Breast epithelium (tissue), 4 donors: ENCODE measurements at places on chromosomes 1 and 21. TPM values are rescaled to one million over a fixed set of nuclear protein-coding genes. Genes with fewer than 3 reads are reported as not detected.

TARS2 gene
- total RNA-seq: 19.9 TPM

SERINC2 gene
- total RNA-seq: 30.5 TPM

GRCh38 chr1:217313096-217313495 is 317.8 kb downstream of the GPATCH2 start:
- no peaks in the 10 kb centered on the region for H3K4me1 ChIP-seq
- no peaks in the 10 kb centered on the region for H3K36me3 ChIP-seq
- H3K27ac ChIP-seq: no peak overlapping the region
- no peak overlapping the region for H3K4me3 ChIP-seq
- DNase-seq: no peak
- no peaks in the 10 kb centered on the region for H3K27me3 ChIP-seq

OR2T29 gene
- total RNA-seq: not detected

S100A1 gene
- 28.5 TPM for total RNA-seq

- H3K36me3 ChIP-seq: no peaks in the 10 kb centered on the region
- DNase-seq: no peak
- no peak overlapping the region for H3K4me3 ChIP-seq
- no peak overlapping the region for H3K27ac ChIP-seq
These were observed 70.0 kb downstream of the PAPPA2 start for GRCh38 chr1:176533020-176533419.

- no peaks in the 10 kb centered on the region for H3K27me3 ChIP-seq
- H3K36me3 ChIP-seq: no peaks in the 10 kb centered on the region
- no peak for DNase-seq
- H3K27ac ChIP-seq: no peak overlapping the region
These were observed 2.1 kb downstream of the MYBPH start for GRCh38 chr1:203173566-203173965.

DYRK3 gene
- 14.1 TPM for total RNA-seq

CELF3 gene
- not detected for total RNA-seq

SMCP gene
- total RNA-seq: not detected

PROX1 gene
- 7.5 TPM for total RNA-seq

HRNR gene
- not detected for total RNA-seq

CATSPERE gene
- total RNA-seq: 3.2 TPM

GRCh38 chr1:180366371-180367068 is 135.9 kb downstream of the ACBD6 start:
- H3K4me3 ChIP-seq: no peak overlapping the region
- H3K27ac ChIP-seq: no peak overlapping the region
- no peaks in the 10 kb centered on the region for H3K4me1 ChIP-seq
- no peaks in the 10 kb centered on the region for H3K27me3 ChIP-seq

GRCh38 chr1:104706631-104707147 is 957.0 kb downstream of the AMY1C start:
- DNase-seq: no peak
- H3K36me3 ChIP-seq: no peaks in the 10 kb centered on the region
- H3K4me1 ChIP-seq: no peaks in the 10 kb centered on the region
- H3K4me3 ChIP-seq: no peak overlapping the region
- no peak overlapping the region for H3K27ac ChIP-seq

SPRR2E gene
- not detected for total RNA-seq

DNA sequence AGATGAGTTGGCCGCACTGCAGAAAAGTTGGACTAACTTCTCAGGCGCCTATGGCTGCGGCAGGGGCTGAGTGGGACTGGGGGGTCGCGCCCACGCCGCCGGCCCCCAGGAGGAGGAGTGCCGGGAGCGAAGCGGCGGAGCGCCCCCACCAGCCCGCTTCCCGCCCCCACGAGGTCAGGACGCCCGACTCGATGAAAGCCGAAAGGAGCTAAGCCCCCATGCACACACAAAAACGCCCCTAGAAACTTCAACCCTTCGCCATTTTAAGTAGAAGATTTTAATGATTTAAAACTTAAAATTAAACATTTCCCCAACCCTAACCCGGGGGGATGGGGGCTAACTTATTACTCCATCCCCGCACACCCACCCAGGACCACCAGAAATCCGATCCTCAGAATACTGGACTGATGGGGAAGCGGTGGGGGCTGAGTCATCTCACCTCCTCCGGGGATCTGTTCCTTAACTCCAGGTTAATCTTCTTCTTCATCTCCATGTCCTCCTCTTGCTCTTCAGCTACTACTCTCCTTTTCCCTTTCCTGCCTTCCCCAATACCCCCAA is 539 bp downstream of the ANP32E start:
- no peaks in the 10 kb centered on the region for H3K27me3 ChIP-seq
- H3K36me3 ChIP-seq: no peaks in the 10 kb centered on the region
- peak overlapping the region; percentile 97 for H3K4me3 ChIP-seq
- H3K27ac ChIP-seq: peak overlapping the region; percentile 99
- H3K4me1 ChIP-seq: no peaks in the 10 kb centered on the region
- DNase-seq: no peak

DNA sequence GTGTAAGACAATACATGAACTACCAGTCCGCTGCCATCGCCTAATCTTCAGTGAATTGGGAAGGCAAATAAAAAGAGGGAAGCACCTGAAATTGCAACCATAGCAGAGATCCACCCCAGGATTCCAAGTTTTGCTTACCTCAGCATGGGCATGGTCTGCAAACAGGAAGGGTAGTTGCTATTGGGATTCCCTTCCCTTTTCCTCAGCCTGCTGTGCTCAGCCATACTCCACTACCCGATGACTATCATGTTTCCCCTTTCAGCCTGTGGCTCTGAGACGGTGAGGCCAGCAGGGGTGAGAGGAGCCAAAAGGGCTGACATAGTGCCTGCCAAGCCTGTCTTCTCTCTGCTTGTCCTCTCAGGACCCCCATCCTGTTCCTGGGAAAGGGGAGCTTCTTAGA is 64.2 kb downstream of the GPR137B start:
- no peak overlapping the region for H3K27ac ChIP-seq
- H3K36me3 ChIP-seq: no peaks in the 10 kb centered on the region
- H3K27me3 ChIP-seq: no peaks in the 10 kb centered on the region
- no peak overlapping the region for H3K4me3 ChIP-seq
- H3K4me1 ChIP-seq: no peaks in the 10 kb centered on the region
